ENCODE measurements at places on chromosomes 5 and 9. TPM values are rescaled to one million over a fixed set of nuclear protein-coding genes. Genes with fewer than 3 reads are reported as not detected.

Gene HSPB3
- total RNA-seq = 0.53 TPM

Gene PTPN3
- 8.1 TPM for total RNA-seq

Gene PAX5
- not detected for total RNA-seq

Gene ACTBL2
- total RNA-seq = not detected

Gene BTNL3
- total RNA-seq = 0.82 TPM

Gene AK8
- total RNA-seq = 5.5 TPM

Gene PCDHGC4
- total RNA-seq = 0.38 TPM

Gene DBH
- total RNA-seq = 0.10 TPM

Gene PRRX2
- 0.50 TPM for total RNA-seq

Gene FAM221B
- total RNA-seq = 1.1 TPM

Gene PHF24
- total RNA-seq = 0.88 TPM

Gene OMD
- not detected for total RNA-seq
